NCI-H2081 (cell line): ENCODE measurements at places on chromosomes 5 and 9.
A peak's percentile ranks its signal among the peaks of the same experiment; 100 is the strongest.

GRCh38 chr5:194603-195209 is 3.4 kb downstream of the LRRC14B start:
- DNase-seq, result no peak

DNA sequence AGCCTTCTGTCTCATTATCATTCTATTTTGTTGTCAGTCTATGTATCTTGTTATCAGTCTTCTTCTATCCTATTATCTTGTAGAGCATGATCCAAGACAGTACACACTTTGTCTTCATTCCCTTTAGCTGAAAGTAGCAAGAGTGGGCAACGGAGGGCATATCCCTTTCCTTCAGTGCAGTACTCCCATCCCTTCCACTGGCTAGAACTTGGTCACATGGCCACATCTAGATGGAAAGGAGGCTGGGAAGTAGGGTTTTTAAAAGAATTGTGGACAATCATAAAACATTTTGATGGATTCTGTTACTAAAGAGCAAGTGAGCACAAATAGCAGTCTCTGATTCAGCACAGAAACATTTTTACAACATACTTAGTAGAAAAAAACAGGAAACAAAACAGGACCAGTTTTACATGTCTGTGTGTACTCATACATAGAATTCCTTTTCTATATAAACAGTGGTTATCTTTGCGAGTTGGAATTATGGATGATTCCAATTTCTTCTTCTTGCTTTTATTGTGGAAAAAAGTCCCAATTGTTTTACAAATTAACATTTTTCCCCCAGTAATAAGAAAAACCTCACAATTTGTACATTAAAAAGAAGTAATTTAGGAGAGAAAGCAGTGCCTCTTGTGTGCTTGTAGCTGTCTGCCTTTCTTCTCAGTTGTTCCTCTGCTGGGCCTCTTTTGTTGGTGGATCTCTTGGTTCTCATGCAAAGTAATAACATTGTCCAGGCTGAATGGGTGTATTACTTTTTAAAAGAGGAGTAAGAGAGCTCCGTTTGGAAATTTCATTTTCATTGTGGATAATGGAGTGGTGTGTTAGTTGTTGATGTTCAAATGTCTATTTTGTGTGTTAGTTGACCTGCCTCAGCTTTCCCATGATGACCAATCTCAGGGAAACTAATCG is 410.9 kb upstream of the TRPC7 start:
- no peak for DNase-seq

GRCh38 chr5:153636670-153637451 is 146.4 kb downstream of the GRIA1 start:
- DNase-seq, result no peak

DNA sequence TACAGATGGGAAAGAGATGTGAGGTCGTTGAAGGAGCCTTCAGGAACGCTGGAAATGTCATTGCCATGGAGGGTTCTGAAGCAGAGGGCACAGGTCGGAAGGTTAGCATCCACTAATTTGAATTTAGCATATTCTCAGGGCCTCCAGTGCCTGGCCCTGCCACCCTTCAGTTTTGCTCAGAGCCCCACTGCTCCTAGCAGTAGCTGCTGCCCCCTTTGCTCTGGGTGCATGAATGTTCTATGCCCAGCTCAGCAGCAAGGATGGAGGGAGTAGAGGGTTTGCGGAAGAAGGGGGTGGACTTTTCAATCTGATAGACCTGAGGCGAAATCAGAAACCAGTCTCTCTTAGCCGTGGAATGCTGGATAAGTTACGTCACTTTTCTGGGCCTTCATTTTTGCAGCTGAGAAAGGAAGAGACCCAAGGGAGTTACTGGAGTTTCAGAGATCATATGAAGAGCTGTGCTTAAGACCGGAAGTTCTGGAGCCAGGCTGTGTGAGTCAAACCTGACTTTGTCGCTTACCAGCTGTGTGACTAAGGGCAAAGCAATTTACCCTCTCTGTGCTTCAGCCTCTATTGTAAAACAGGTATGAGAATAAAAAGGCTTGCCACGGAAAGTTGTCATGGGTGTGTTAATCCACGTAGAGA is 133.2 kb upstream of the PANK3 start:
- no peak for DNase-seq

GRCh38 chr5:135944967-135945560 is 9.7 kb downstream of the LECT2 start:
- peak; percentile 64 for DNase-seq

- peak; percentile 27 for DNase-seq
Observed at GRCh38 chr5:137122075-137122474, 377.1 kb downstream of the SPOCK1 start.

DNA sequence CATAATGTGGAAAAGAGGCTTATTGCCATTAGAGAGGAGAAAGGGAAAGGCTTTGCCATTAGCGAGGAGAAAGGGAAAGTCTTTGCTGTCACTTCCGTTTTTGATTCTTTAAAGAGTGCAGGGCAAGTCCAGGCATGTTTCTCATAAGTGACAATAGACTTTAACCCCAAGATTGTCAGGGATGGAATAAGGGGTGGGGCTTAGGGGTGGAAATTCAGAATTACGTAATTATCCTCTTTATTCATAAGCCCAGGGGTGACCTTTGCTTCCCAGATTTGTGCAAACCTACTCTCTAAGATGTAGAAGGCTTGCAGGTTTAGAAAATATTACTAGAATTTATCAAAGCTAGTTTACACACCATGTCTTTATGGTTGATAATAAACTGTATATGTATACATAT is 2.3 kb upstream of the PLK2 start:
- no peak for DNase-seq

- DNase-seq, result no peak
Observed at GRCh38 chr9:69961843-69962242, 81.8 kb upstream of the MAMDC2 start.

- peak; percentile 12 for DNase-seq
Observed at GRCh38 chr5:74543162-74543995, 97.1 kb downstream of the ENC1 start.

DNA sequence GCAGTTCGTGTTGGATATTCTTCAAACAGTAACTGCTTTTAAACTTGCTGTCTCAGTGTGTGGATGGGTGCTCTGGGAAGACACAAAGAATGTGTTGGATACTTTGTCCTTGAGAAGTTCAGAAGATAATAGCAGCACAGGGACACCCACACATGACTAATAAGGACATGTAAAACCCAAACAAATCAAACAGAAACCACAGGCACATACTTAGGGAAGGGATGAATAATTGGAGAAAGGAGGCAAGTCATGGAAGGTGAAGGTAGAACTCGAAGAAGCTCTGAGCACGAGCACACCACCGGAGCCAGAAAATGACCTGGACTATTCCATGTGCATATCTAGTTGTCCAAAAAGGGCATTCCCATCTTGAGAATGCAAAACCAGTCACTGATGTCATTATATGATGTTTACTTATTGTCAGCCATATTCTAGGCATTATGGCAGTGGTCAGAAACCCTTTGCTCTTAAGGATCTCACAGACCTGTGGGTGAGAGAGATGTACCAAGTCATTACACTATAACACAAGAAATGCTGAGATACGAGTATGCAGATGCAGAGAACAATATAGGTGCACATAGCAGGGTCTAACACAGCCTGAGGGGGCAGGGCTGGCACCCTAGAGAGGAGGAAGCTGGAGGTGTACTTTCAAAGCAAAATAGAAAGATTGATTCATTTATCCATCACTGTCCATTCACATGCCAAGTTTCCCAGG is 152.9 kb downstream of the PIK3R1 start:
- DNase-seq, result no peak

GRCh38 chr5:78561261-78561660 is 87.3 kb downstream of the LHFPL2 start:
- DNase-seq, result no peak

DNA sequence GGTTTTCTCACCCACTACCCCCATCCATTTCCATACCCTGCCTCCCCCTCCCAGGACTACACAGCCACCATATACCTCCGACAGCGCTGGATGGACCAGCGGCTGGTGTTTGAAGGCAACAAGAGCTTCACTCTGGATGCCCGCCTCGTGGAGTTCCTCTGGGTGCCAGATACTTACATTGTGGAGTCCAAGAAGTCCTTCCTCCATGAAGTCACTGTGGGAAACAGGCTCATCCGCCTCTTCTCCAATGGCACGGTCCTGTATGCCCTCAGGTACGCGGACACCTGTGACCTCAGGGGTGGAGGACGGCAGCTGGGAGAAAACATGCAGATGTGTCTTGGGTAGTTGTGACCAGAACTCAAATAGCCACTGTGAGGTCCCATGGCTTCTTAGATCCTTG is 11.6 kb downstream of the GABRP start:
- DNase-seq, result no peak

- DNase-seq, result no peak
Observed at GRCh38 chr5:33934176-33934575, 2.0 kb upstream of the RXFP3 start.
